GDM1 (cell line): ENCODE measurements at places on chromosomes 12 and 14.
A peak's percentile ranks its signal among the peaks of the same experiment; 100 is the strongest.

DNA sequence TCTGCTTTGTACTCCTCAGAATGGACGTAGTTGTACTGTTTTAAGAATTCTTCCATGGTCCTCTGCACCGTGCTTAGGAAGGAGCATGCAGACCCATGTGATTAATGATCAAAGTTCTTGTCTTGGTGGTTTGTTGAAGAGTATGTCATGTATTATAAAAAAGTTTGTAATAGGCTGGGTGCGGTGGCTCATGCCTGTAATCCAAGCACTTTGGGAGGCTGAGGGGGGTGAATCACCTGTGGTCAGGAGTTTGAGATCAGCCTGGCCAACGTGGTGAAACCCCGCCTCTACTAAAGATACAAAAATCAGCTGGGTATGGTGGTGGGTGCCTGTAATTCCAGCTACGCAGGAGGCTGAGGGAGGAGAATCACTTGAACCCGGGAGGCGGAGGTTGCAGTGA, 61.8 kb upstream of the RTL1 start:
- no peak for DNase-seq

GRCh38 chr14:95500201-95500681, 16.2 kb downstream of the SYNE3 start:
- DNase-seq: no peak

- DNase-seq: no peak
Observed at GRCh38 chr14:105220699-105221597, 27.4 kb upstream of the BTBD6 start.

GRCh38 chr14:105641075-105641937, 114.9 kb downstream of the TMEM121 start:
- no peak for DNase-seq

DNA sequence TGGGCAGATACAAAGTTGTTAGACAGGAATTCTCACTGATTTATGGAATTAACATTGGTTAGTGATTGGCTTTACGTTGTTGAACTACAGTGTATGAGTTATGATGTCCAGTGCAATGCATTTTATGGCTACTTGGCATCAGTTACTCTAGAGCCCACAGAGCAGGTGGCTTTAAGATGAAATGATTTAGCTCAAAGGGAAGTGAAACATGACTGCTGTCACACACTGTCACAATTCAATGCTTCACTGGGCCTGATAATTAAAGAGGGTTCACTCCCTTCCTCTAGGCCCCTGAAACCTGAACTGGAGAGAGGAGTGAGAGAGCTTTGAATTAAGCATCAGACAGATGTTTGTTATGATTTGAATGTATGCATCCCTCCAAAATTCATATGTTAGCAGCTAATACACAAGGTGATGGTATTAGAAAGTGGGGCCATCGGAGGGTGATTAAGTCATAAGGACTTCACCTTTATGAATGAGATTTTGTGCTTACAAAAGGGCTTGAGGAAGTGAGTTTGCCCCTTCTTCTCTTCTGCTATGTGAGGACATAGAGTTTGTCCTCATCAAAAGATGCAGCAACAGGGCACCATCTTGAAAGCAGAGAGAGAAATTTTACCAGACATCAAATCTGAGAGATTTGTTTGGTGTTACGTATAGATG, 175.8 kb upstream of the GRIN2B start:
- DNase-seq: no peak

GRCh38 chr14:102434647-102435175, 72.0 kb downstream of the TECPR2 start:
- DNase-seq: no peak

DNA sequence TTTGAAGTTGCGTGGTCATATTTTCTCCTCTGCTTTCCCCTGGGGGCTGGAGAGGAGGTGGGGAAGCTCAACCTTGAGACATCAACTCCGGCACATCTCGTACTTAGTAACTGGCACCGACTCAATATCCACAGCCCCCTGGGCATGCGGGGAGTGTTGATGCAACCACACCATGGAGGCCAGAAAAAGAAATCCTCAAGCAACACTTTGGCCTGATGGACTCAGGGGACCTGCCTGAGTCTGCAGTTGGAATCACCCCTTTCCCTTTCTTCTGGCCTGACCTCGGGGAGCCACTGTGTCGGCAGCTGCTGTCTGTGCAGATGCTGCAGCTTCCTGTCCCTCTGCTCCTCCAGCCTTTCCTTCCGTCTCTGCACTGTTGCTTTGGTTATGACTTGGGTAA, 11.4 kb upstream of the AACS start:
- no peak for DNase-seq

- no peak for DNase-seq
Observed at GRCh38 chr12:111168009-111168900, 200.6 kb downstream of the PHETA1 start.

GRCh38 chr14:100728962-100729361, 2.3 kb downstream of the DLK1 start:
- DNase-seq: no peak

DNA sequence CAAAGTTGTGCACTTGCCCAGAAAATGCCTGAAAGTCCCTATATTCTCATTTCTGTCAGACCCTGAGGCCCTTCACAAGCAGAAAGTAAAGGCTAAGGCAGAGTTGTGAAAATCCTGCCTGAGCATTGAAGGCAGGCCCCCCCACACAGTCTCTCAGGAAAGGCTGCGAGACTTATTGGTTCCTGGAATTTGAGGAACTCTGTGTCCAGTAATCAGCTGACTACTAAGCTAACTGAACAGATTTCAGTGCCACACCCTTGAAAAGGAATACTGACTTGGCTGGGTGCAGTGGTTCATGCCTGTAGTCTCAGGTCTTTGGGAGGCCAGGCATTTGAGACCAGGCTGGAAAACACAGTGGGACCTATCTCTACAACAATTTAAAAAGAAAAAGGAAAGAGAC, 21.1 kb upstream of the PPP2R5E start:
- no peak for DNase-seq

- no peak for DNase-seq
Observed at GRCh38 chr12:105741786-105742566, 396.8 kb downstream of the NUAK1 start.

GRCh38 chr14:88296351-88296750, 26.7 kb downstream of the KCNK10 start:
- DNase-seq: no peak

GRCh38 chr14:60964904-60965303, 16.0 kb downstream of the TRMT5 start:
- no peak for DNase-seq

GRCh38 chr12:41310367-41310766, 122.2 kb downstream of the PDZRN4 start:
- no peak for DNase-seq

DNA sequence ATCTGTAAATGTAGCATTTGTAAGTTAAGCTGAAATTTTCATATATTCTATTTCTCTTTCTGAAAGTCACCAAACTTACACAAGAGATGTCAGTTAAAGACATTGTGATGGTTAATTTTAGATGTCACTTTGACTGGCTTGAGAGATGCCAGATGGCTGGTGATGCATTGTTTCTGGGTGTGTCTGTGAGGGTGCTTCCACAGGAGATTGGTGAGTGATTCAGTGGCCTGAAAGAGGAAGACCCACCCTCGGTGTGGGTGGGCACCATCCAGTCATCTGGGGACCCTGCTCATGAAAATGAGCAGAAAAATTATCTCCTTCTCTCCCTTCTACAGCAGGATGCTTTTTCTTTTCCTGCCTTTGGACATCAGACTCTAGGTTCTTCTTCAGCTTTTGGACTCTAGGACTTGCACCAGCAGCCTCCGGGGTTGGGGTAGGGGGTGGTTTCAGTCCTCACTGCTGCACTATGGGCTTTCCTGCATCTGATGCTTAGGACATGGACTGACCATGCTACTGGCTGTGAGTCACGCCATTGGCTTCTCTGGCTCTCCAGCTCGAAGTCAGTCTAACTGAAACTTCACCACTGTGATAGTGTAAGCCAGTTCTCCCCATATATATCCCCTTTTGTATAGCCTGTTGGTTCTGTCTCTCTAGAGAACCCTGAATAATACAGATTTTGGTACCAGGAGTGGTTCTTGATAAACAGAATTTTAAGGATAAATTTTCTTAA, 20.9 kb downstream of the PDE6H start:
- DNase-seq: no peak

- DNase-seq: peak; percentile 10
Observed at GRCh38 chr12:45655743-45656142, 73.8 kb upstream of the ARID2 start.

DNA sequence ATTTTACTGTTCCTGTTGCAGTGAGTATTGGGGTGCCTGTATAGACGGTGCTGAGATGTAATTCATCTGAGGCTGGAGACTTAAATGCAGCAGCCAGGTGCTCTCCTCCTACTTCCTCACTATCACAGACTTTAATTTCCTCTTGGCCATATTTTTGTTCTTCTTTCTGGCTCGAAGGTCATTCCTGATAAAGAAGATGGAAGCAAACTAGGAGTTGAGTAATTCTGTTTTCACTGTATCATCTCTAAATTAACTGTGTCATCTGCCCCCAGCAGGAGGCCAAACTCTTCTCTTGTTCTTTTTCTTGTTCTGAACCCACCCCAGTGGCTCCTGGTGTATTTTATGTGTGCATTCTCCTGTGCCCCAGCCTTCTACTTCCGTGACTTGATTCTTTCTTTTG, 141.7 kb upstream of the ARHGAP5 start:
- no peak for DNase-seq

DNA sequence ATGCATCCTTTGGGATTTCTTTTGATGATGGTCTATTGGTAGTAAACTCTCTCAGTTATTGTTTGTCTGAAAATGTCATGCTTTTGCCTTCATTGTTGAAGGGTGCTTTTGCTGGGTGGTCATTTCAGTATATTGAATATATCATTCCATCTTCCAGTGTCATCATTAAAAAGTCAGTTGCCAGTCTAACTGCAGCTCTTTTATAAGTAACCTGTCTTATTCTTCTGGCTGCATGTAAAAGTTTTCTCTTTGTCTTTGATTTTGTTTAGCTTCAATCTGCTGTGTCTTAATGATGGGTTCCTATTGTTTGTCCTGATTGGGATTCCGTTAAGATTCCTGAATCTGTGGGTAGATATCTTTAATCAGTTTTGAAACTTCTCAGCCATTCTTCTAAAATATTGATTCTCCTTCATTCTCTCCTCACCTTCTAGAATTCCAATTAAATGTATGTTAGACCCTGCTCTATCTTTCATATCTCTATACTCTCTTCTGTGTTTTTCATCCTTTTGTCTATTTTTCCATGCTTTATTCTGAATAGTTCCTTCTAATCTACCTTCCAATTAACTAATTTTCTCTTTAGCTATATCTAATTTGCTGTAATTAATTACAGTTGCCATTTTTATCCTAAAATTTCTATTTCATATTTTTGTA, 6.4 kb downstream of the OAS1 start:
- DNase-seq: no peak

GRCh38 chr12:92467886-92468285, 234.9 kb upstream of the PLEKHG7 start:
- DNase-seq: no peak
